ENCODE measurements at places on chromosomes 2 and 18. TPM values are rescaled to one million over a fixed set of nuclear protein-coding genes. Genes with fewer than 3 reads are reported as not detected.

Gene CNDP1
- 0.16 TPM for total RNA-seq

Gene FABP1
- total RNA-seq, result not detected

- no peaks in the 10 kb centered on the region for H3K27me3 ChIP-seq
- H3K4me1 ChIP-seq, result peaks cover 43% of the 10 kb centered on the region
- H3K27ac ChIP-seq, result no peak overlapping the region
- DNase-seq, result no peak
- no peak overlapping the region for H3K4me3 ChIP-seq
- peaks cover 3% of the 10 kb centered on the region for H3K36me3 ChIP-seq
Observed at GRCh38 chr18:23380817-23381216, 72.3 kb upstream of the RIOK3 start.

DNA sequence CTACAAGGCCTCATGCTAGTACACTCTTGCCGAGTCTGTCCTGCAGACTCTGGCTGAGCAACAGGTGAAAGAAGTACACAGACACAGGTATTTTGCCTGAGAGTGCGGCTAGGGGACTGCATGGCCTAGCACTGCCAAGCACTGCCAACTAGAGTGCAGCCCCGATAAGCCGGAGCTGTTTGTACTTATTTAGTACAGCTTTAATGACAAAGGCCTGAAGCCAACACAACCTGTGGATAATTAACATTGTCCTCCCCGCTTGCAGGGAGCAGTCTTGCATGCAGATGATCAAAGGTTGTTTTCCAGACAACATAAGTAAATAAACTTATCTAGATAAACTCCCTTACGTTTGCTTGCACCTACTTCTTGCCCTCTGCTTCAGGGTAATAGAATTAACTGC, 63.7 kb upstream of the MMADHC start:
- no peak for DNase-seq
- H3K4me3 ChIP-seq, result no peak overlapping the region
- H3K27ac ChIP-seq, result no peak overlapping the region
- no peaks in the 10 kb centered on the region for H3K36me3 ChIP-seq
- H3K27me3 ChIP-seq, result no peaks in the 10 kb centered on the region
- no peaks in the 10 kb centered on the region for H3K4me1 ChIP-seq

- no peak for DNase-seq
- no peaks in the 10 kb centered on the region for H3K36me3 ChIP-seq
- H3K27me3 ChIP-seq, result peaks cover 12% of the 10 kb centered on the region
- no peak overlapping the region for H3K27ac ChIP-seq
Observed at GRCh38 chr2:226607379-226607778, 192.2 kb downstream of the IRS1 start.

DNA sequence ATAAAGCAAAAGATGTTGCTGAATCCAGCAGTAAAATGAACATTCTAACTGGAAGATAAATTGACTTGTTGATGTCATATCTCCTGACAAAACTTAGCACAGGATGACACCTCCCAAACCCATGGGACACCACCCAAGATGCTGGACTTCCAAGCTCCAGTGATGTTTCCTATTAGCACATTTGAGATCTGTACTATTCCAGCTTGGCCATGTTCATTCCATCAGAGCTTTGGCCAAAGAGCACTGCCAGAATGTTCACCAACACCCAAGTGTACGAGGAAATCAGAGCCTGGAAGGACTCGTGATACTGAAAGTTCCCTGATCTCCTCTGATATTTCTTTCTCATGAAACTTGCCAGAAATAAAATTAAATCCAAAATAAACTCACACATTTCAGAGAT, 44.7 kb downstream of the PID1 start:
- no peaks in the 10 kb centered on the region for H3K27me3 ChIP-seq
- H3K4me1 ChIP-seq, result no peaks in the 10 kb centered on the region
- no peak overlapping the region for H3K4me3 ChIP-seq
- H3K27ac ChIP-seq, result no peak overlapping the region

Gene GPR155
- 12.6 TPM for total RNA-seq

- peaks cover 12% of the 10 kb centered on the region for H3K27me3 ChIP-seq
- no peak overlapping the region for H3K4me3 ChIP-seq
- peaks cover 5% of the 10 kb centered on the region for H3K36me3 ChIP-seq
- H3K27ac ChIP-seq, result no peak overlapping the region
Observed at GRCh38 chr2:68418855-68419254, 48.2 kb downstream of the FBXO48 start.

DNA sequence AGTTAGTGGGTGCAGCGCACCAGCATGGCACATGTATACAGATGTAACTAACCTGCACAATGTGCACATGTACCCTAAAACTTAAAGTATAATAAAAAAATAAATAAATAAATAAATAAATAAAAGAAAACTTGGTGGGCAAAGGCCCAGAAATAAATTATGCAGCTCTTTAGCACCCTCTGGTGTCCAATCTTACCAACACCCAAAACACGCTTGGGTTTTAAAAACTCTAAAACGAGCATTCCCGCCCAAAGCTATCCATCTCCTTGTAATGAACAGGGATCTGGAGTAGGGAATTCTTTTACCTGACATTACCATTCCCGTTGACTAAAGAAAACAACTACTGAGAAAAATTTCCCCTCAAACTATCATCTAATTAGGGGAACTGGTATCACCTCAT, 2005.9 kb upstream of the CELF4 start:
- H3K27me3 ChIP-seq, result no peaks in the 10 kb centered on the region
- H3K36me3 ChIP-seq, result no peaks in the 10 kb centered on the region
- DNase-seq, result peak; percentile 2
- H3K27ac ChIP-seq, result no peak overlapping the region
- H3K4me3 ChIP-seq, result no peak overlapping the region

Gene CCDC74B
- 0.99 TPM for total RNA-seq

DNA sequence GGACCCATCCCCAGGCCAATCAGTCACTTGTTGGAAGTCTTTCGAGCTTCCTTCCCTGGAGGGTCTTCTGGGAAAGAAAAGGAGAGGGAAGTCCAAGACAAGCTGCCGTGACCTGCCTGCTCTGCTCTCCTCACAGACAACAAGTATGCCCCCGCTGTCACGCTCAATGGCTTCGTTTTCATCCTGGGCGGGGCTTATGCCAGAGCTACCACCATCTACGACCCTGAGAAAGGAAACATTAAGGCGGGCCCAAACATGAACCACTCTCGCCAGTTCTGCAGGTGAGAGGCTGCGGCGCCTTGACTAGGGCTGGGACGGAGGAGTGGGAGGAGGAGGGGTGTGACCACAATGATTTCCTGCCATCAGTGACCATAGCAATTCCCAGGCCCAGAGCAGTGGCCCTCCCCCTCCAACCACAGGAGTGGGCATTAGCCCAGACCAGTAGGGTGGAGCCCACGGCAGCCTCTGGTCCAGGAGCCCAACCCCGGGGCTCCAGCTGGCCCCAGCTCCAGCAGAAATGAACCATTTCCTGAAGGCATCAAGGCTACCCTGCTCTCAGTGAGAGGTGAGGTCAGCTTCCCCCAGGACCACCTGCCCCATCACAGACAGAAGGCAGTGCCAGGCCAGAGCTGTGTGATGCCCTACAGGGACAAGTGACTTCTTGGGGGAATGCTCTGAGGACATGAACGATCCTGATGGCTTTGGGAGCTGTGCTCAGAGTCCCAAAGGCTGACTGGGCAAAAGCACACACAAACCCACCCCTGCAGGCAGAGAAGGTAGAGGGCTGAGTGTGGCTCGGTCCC, 223.1 kb downstream of the ATAD2B start:
- H3K4me1 ChIP-seq, result no peaks in the 10 kb centered on the region
- H3K36me3 ChIP-seq, result no peaks in the 10 kb centered on the region
- no peak overlapping the region for H3K4me3 ChIP-seq
- no peak for DNase-seq
- H3K27me3 ChIP-seq, result no peaks in the 10 kb centered on the region

DNA sequence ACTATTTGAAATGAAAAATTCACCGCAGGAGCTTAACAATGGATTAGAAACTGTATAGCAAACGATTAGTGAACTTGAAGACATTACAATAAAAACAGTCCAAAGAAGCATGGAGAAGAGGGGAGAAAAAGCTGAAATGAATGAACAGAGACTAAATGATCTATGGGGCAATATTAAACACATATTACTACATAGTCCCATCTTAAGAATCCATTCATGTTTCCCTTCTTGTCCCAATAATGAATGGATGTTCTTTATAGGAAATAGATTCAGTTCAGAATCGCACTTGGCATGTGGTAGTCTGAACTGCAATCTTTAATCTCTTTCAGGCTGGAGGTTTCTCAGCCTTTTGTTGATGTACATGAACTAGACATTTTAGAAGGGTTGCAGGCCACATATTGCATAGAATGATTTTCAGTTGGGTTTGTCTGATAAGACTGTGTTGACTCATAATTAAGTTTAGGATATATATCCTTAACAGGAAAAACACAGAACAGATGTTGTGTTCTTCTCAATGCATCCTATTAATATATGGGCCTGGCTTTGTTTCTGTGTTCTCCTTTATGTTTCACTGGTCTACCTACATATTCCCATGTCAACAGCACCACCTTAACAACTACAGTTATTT, 27.9 kb downstream of the CCDC88A start:
- no peak for DNase-seq
- H3K4me3 ChIP-seq, result no peak overlapping the region
- H3K36me3 ChIP-seq, result peaks cover 2% of the 10 kb centered on the region
- H3K27me3 ChIP-seq, result no peaks in the 10 kb centered on the region
- no peaks in the 10 kb centered on the region for H3K4me1 ChIP-seq

- H3K4me1 ChIP-seq, result peaks cover 75% of the 10 kb centered on the region
- no peak overlapping the region for H3K4me3 ChIP-seq
- H3K27ac ChIP-seq, result no peak overlapping the region
- H3K27me3 ChIP-seq, result no peaks in the 10 kb centered on the region
- no peaks in the 10 kb centered on the region for H3K36me3 ChIP-seq
Observed at GRCh38 chr2:108971661-108972566, 17.1 kb downstream of the EDAR start.

DNA sequence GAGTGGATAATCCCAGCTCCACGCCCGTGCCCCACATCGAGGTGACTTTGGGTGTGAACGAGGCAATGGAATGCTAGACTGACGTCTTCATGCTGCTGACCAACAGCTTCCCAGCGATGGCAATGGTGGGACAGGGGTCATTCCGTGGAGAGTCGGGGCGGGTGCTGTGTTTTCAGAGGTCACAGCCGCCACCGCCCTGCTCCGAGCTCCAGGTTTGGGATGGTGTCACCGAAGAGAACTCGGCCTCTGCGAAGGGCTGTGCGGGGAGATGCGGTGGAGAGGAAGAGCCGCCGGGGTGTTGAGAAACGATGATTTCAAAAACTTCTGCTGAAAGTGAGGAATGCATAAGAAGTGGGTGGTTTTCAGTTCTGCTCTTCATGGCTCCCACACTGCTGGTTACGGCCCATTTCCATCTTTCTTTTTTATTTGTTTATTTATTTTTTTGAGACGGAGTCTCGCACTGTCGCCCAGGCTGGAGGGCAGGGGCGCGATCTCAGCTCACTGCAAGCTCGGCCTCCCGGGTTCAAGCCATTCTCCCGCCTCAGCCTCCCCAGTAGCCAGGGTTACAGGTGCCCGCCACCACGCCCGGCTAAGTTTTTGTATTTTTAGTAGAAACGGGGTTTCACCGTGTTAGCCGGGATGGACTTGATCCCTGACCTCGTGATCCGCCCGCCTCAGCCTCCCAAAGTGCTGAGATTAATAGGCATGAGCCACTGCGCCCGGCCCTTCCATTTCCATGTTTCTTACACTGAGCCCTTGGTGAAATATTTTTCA, 142.6 kb downstream of the RTP5 start:
- H3K27ac ChIP-seq, result no peak overlapping the region
- no peaks in the 10 kb centered on the region for H3K36me3 ChIP-seq
- no peak for DNase-seq

Gene STARD6
- total RNA-seq, result not detected

- H3K27ac ChIP-seq, result no peak overlapping the region
- no peak overlapping the region for H3K4me3 ChIP-seq
- no peaks in the 10 kb centered on the region for H3K4me1 ChIP-seq
- DNase-seq, result peak; percentile 50
- H3K36me3 ChIP-seq, result no peaks in the 10 kb centered on the region
Observed at GRCh38 chr2:179422037-179422643, 157.5 kb upstream of the SESTD1 start.

Gene SERTAD2
- total RNA-seq, result 18.5 TPM

GRCh38 chr2:220334871-220335590, 707.6 kb downstream of the SLC4A3 start:
- H3K27me3 ChIP-seq, result no peaks in the 10 kb centered on the region
- no peaks in the 10 kb centered on the region for H3K4me1 ChIP-seq
- DNase-seq, result no peak
- H3K27ac ChIP-seq, result no peak overlapping the region
- H3K36me3 ChIP-seq, result no peaks in the 10 kb centered on the region

Measured in activated T-cell treated with anti-CD3 and anti-CD28 coated beads, Interleukin-2, amount 50 U/mL, for 72 hours (primary cell).